ENCODE measurements at places on chromosomes 11 and 22.

GRCh38 chr11:117395476-117395875 lies 67.8 kb downstream of the CEP164 start:
- no peak for DNase-seq

- no peak for DNase-seq
Observed at GRCh38 chr11:44824300-44824704, 97.5 kb downstream of the TSPAN18 start.

DNA sequence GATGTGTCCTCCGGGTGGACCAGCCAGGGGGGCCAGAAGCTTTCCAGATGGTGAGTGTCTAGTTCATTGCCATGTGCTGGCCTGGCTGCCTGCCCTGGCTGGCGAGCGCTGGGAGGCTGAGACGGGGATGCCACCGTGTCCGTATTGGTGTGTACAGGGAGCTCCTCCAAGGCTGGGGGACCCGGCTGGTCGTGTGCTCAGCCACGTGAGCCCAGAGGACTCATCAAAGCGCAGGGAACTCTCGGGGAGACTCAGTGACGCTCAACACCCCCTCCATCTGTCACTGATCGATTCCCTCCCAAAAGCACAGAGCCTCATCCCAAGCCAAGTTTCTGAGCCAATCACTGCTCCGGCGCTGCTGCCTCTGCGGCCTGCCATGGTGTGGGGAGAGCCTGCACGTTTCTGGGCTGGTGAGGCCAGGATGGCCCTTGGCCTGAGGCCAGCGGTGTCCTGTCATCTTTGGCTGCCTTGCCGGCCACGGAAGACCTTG lies 423.7 kb downstream of the SHANK2 start:
- DNase-seq = no peak

GRCh38 chr22:45423524-45423923 lies 10.0 kb downstream of the RIBC2 start:
- no peak for DNase-seq

DNA sequence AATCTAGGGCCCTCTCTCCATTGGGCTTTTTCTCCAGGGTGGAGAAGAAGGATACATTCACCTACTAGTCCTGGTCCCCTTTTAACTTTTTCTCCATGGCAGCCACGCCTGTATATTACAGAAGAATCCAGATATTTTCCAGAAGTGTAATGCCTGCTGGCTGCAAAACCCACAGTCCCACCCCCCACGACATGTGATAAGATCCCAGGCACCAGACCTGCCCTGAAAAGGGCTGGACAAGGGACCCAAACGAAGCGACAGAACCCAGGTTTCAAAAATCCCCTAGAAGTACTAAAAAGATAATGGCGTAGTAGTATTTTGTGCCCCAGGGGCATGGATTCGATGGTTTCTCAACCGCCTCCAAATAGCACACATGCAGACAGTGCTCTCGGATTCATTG lies 2.8 kb downstream of the WT1 start:
- no peak for DNase-seq

DNA sequence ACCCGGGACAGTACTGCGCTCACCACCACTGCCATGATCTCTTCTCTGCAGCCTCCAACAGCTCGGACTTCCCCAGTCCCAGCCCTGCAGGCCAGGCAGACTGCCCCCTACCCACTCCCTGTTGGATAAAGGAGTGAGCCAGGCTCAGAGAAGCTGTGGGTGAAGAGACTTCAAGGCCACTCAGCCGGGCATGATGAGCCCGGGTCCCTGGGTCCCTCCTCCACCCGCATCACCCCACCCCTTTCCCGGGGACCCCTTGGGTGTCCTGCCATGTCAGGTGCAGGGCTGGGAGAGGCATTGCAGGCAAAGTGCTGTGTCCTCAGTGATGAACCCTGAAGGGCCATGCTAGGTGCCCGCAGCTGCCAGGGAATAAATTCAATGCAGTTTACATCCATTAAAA lies 14.5 kb downstream of the LSP1 start:
- no peak for DNase-seq

- DNase-seq = no peak
Observed at GRCh38 chr11:115287266-115287665, 216.9 kb downstream of the CADM1 start.

GRCh38 chr11:2118677-2119076 lies 20.5 kb downstream of the IGF2 start:
- no peak for DNase-seq

- DNase-seq = no peak
Observed at GRCh38 chr11:130671801-130672700, 223.6 kb downstream of the ADAMTS15 start.

GRCh38 chr22:28988457-28988856 lies 73.2 kb downstream of the C22orf31 start:
- DNase-seq = no peak

GRCh38 chr11:28223994-28224393 lies 115.8 kb downstream of the METTL15 start:
- no peak for DNase-seq

GRCh38 chr11:3130269-3131071 lies 34.6 kb downstream of the OSBPL5 start:
- no peak for DNase-seq

DNA sequence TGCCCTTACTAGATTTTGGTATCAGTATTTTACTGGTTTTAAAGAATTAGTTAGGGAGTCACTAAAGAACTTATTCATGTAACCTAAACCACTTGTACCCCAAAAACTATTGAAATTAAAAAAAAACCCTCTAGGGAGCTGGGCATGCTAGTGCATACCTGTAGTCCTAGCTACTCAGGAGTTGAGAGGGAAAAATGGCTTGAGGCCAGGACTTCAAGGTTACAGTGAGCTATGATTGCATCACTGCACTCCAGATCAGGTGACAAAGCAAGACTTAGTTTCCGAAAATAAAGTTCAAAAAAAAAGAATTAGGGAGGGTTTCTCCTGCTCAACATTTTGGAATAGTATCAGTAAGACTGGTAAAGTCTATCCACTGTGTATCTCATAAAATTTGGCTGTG lies 364.4 kb upstream of the LUZP2 start:
- DNase-seq = no peak

DNA sequence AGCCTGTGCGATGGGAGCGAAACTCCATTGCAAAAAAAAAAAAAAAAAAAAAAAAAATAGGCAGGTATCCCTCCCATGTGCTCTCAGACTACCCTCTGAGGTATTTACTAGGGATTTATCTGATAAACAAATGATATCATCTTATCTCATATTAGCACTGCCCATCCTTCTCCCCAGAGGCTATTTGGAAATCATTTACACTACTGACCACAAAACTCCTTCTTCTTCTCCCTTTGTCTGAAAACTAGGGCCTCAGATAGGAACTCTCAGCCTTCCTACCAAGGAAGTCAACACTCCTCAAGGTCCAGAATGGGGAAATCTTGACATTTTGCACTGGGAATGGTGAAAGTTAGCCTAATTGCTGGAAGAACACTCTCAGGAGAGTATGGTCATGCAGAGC lies 46.4 kb downstream of the LARGE2 start:
- no peak for DNase-seq

DNA sequence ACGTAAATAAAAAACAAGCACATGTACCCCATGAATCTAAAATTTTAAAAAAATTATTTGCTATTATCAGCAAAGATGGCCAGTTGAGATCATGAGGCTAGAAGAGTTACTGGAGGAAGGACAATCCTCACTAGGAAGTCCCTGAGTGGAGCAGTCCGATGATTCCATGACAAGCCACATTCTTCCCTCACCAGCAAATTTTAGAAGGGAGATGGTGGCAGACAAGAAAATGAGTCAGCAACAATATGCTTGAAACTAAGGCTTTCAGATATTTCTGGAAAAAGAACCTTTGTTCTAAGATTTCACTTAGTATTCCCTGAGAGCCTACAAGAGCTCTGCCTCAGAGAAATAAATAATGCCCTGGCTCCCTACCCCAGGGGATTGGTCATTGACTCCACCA lies 34.9 kb downstream of the P4HA3 start:
- no peak for DNase-seq

- DNase-seq = no peak
Observed at GRCh38 chr22:50308597-50308935, 1.1 kb upstream of the PLXNB2 start.

DNA sequence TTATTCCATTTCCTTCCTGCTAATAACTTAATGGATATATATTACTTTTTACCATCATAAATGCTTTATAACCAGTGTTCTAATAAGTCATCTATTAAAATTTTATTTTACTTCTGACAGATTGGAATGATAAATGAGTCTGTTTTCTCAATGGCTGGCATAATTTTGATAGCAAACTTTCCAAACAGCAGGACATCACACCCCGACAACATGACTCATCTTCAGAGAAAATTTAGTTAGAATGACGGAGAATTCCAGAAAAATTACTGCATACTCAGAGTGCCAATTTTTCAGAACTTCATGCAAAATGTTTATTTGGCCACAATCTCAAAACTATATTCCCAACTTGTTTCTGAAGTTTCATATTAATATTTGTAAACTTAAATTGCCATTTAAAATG lies 174.4 kb downstream of the SWAP70 start:
- DNase-seq = no peak

- no peak for DNase-seq
Observed at GRCh38 chr11:11672789-11673188, 51.0 kb upstream of the GALNT18 start.

DNA sequence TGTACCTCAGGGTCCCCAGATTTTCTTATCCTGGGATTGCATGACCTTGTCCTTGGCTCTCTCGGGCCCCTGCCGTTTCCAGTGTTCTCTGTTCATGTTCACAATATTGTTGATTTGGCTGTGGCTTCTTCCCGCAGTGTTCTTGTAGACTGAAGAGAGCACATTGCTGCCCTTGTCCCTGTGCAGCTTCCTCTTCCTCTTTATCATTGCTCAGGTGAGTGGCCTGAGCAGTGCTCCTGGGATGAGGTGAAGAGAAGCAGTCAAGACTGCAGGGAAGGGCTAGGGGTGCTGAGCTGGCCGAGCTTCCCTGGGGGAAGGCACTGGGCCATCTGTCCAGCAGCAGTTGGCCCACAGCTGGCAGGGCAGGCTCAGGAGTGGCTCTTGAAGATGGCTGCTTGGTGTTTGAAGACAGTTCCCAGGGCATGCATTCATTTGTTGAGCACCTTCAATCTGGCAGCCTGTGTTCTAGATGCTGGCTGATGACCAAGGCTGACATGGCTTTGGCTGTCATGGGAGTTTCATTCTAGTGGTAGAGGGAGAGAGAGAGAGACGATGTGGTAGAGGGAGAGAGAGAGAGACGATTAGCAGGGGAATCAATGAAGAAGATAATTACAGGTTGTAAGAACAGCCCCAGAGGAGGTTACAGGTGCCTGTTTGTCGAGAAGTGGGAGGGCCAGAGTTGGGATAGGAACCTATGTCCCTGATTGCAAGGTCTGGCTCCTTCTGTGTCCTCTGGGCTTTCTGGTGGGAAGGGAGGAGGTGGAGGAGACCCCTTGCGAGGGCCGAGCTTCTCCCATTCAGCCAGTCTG lies 17.4 kb downstream of the BMAL1 start:
- DNase-seq = no peak

DNA sequence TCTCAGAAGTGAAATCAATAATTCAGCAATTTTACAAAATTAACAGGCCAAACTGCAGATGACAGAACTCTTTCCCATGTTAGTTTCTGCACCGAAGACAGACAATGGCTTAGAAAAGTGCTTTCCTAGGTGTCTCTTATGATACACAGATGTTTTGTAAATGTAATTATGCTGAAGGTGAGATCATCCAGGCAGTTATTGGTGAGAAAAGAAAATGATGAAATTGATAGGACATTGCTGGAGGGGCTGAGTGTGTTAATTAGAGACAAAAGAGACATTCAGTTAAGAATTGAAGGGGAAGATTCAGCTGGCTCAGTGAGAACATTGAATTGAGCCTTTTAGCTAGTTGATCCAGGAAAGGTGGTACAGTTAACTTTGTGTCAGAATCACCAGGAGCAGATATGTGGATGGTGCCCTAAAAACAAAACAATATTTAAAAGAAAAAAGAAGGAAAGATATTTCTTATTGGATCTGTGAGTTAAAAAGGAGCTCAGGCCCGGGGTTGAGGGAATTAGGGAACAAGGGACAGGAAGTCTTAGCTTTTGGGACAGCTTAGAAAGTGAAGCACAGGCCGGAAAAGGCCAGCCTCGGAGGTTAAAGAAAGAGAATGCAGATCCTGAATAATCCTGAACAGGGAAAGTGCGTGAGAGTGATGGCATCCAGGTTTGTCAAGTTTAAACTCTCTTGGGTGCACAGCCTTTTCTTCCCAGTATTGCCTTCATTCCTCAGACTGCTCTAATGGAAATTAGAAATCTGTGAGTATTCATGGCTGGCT lies 16.9 kb downstream of the ARHGAP42 start:
- no peak for DNase-seq

- DNase-seq = no peak
Observed at GRCh38 chr22:29203488-29204454, 1.9 kb upstream of the EMID1 start.

DNA sequence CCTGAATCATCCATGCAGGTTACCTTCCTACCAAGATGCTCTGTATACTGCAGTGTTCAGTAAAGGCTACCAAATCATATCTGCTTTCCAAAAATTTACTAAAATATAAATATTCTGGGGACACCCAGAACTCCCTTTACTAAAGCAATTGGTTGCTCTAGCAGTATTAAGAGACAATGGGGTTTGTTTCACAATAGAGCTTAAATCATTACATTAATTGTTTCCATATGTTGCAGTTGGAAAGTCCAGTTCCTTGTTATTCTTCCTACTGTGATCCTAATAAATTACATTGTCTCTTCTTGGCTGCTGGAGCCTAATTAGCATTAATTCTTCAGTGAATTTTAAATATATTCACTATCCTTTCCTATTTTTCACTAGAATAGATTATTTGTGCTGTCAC lies 316.0 kb upstream of the MTNR1B start:
- DNase-seq = no peak

DNA sequence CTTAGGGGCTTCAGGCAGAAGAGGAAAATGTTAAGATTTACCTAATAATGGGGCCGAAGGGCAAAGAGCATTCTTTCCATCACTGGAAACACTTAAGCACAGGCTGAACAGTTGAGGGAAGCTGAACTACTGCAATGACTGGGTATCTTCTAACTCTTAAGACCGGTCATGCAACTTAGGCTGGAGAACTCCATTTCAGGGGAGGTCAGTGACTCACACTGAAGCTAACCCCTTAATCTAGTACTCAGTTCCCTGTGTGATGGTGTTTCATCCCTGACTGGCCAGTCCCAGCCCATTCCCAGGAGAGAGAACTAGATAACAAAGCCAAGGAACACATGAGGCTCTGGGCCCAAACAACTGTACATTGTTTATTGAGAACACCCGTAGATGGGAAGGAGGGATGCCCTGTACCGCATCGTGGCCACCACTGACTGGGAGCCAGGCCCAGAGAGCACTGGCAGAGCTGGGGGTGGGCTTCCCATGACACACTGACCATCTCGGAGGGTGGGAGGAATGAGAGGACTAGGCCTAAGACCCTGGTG lies 10.5 kb downstream of the RPL27A start:
- no peak for DNase-seq

DNA sequence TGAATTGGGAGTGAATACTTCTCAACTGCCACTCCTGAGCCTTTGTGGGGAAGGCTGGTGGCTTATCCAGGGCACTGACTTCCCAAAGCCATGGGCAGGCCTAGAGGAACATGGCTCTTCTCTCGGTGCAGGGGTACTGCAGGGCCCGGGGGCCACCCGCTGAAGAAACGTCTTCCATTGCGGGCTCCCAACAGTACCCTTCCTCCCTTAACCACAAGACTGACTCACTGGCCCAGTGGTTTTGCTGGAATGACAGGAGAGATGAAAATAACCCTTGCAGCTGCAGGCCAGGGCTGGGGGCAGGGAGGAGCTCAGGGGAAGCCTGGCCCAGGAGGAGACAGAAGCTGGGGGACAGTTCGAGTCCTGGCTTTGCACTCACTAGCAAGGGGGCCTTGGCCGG lies 13.5 kb downstream of the TXN2 start:
- no peak for DNase-seq

- DNase-seq = no peak
Observed at GRCh38 chr11:123653827-123654565, 428 bp downstream of the SCN3B start.

GRCh38 chr11:92939305-92939704 lies 30.1 kb upstream of the MTNR1B start:
- DNase-seq = no peak
